Astrocyte of the hippocampus (primary cell): ENCODE measurements at places on chromosomes 11 and 22.

DNA sequence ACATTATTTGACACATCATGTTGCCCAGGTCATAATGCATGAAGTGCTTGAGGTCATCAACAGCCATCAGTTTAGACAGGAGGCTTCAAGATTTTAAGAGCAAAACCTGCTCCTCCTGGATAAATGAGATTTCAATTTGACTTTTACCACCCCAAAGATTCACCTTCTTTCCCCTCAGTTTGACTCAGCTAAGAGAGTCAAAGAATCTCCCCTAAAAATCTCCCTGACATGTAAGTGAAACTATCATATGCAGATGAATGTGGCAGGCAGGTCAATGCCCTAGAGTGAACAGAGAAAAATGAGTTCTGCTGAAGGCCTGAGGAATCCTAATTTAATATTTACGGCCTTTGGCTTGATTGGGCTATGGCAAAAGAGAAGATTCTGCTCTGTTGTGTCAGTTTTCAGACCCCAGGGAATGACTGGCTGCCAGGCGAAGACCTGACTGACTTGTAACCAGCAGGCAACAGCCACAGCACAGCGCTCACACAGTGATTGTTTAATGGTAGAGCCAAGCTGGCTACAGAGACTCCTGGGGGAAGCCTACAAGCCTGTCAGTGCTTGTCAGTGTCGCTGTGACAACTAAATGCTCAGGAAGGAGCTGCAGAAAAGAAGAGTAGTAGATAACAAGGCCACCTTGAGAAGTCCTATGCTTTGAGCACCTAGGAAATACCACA lies 491.2 kb upstream of the LRRC4C start:
- no peak for DNase-seq

DNA sequence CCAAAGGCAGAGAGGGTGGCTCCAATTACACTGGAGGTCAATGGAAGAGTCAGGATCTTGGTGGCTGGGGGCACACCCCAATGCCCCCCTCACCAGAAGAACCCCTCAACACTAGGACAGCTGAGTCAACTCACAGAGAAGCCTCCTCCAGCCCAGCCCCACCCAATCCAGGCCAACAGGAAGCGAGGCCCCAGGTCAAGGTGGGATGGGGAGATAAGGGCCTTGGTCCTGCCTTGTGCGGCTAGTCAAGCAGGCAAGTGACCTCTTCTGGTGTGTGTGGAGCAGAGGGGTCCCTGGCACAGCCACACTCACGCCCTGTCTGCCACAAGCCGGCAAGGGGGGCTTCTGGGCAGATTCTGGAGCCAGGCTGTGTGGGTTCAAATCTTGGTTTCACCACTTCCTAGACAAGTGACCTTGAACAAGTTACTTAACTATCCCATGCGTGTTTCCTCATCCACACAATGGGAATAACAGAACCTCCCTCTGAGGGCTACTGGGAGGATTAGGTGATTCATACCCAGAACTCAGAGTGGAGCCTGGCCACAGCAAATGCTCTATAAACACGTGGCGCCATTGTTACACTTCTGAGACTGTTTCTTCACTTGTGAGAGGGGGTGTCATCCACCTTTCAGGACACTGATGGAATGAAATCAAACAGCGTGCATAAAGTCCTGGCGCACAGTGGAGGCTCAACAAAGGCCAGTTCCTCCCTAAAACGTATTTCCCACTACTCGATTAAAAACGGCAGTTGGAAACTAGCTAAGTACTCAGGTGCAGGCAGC lies 3.2 kb downstream of the TTLL12 start:
- DNase-seq: peak; percentile 59

DNA sequence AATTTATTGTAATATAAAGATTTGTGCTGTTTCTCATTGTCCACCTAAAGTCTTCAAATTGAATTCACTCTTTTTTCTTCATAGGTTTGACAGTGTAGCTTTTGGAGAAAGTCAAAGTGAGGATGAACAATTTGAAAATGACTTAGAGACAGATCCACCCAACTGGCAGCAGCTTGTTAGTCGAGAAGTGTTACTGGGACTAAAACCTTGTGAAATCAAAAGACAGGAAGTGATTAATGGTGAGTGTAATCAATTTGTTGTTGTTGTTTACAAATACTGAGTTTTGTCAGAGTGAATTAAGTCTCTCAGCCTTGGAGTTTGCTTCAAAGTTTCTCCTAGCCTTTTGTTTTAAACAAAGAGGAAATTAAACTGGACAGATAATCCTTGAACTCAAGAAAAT lies 53.6 kb upstream of the GRIK4 start:
- DNase-seq: no peak

- peak; percentile 6 for DNase-seq
These were observed 802.3 kb downstream of the CNTN5 start for GRCh38 chr11:99822846-99823565.
